ENCODE measurements at places on chromosomes 6 and 20. TPM values are rescaled to one million over a fixed set of nuclear protein-coding genes. Genes with fewer than 3 reads are reported as not detected.

DNA sequence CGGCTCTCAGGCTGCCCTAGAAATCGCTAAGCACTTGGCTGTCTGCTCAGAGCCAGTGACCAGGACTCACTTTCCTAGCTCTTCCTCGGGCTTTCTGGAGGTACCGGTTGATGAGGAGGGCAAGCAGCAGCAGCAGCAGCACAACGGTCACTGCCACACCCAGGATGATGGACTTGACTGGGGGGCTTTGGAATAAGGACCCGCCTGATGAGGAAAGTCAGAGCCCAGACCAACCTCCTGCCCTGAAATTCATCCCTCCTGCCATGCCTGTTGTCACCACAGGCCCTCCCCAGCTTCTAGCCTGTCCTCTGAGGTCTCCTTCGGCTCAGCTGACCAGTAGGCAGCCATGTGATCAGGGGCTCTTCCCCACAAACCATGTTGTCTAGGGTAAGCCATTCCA, 16.2 kb downstream of the TREML2 start:
- no peak for DNase-seq

DNA sequence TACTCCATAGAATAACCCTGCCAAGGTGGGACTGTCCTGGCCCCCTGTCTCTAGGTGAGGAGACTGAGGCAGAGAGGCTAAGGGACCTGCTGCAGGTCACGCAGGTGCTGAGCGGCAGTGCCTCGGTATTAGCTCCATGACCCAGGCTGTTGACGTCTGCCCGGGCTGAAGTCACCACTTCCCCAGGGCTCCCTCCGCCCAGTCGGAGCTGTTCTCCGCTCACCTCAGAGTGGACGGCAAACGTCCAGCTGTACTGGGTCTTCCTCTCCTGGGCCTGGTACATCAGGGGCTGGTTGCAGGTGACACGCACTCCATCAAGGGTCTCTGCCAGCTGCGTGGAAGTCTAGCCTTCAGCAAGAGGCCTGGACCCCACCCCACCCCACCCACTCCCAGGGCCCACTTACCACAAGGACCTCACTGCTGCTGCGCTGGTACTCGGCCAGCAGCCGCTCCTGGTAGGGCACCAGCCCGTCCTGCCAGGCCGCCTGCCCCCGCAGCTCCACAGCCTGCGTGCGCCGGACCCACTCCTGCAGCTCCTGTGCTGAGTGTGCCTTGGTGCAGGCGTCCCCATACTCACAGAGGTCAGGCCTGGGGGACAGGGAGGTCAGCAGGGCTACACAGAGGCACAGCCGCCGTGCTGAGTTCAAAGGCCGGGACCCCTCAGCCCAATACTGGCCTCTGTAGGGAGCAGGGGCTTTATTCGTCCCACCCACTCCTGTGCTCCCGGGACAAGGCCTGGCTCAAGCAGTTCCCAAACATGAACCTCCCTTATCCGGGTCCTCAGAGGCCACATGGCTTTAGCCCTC, 3.6 kb downstream of the HELZ2 start:
- no peak for DNase-seq

Gene TGM2
- total RNA-seq, result 117 TPM

DNA sequence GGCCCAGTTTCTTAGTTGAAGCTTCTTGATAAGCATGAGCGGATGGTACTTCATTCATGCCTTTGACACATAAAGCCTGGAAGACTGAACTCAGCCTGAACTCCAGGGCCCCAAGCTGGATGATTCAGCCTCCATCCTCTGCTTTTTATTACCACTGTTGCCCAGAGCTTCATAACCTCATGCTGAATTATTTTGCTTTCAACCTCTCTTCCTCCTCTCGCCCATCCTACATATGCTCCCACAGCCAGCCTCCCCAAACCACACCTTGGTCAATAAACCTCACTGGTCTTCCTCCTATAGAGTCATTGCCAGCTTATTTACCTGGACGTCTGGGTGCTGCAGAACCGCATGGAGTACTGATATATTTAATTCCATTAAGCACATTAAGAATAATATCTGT, 59.4 kb downstream of the SLC35B3 start:
- DNase-seq, result no peak

DNA sequence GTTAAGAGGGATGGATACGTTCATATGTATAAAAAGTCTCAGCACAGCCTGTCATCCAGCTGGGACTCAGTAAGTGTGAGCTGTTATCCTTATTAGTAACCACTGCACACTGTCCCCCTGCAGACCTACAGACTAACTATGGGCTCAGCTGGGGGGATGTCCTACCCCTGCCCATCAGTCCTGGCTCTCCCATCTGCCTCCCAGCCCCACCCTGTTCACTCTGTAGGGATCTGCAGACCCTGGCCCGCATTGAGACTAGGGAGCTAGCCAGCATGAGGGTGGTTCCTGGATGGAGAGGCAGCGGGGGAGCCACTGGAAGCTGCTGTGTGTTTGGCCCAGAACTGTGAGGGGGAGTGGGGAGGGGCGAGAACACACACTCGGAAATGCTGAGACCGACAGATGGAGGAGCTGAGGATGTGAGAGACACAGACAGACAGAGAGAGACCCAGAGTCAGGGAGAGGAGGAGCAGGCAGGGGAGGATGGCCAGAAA, 17.1 kb downstream of the XKR7 start:
- DNase-seq, result no peak

Gene ME1
- total RNA-seq, result 52.2 TPM

Measured in psoas muscle (tissue), 8 donors.